ENCODE measurements at places on chromosomes 13 and 19.

DNA sequence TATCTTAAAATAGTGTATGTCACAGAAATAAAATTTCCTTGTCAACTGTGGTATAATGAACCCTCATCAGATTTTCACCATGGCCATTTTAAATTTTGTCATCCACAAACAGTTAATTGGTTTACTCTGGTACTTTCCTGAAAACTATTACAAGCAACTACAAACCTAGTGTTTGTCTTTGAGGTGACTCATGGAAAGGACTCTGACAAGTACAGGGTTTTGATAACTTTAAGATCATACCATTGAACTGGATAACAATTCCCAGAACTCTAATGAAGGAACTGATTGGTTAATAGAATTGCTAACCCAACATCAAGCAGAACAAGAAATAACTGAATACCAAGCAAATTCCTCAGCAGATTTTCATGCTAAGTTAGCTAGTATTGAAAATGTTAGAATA is 237.7 kb upstream of the IPO5 start:
- DNase-seq = no peak

- no peak for DNase-seq
Measured at GRCh38 chr19:15555021-15555420, 46.7 kb downstream of the CYP4F22 start.

- DNase-seq = no peak
Measured at GRCh38 chr19:38921420-38922274, 8.9 kb downstream of the SARS2 start.

- no peak for DNase-seq
Measured at GRCh38 chr13:76350399-76350798, 535.8 kb downstream of the KCTD12 start.

DNA sequence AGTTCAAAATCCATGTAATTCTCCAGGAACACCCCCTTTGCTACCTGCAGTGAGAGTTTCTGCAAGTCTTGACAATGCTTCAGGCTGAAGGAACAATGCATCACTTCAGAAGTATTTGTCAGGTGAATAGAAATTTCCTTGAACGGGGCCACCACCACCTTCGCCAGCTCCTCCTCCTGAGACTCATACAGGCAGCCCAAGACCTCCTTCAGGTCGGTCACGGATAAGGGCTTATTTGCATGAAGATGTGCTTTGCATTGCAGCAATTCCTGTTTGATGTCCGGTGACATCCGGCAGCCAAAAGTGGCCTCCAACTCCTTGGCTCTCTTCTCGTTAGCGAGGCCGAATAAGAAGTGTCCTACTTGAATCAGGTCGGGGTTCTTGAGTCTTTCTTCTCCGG is 8.4 kb downstream of the NLRP7 start:
- no peak for DNase-seq

- DNase-seq = peak; percentile 5
Measured at GRCh38 chr13:112722433-112723263, 32.8 kb downstream of the ATP11A start.

- DNase-seq = no peak
Measured at GRCh38 chr13:114298866-114299265, 15.4 kb upstream of the CHAMP1 start.

DNA sequence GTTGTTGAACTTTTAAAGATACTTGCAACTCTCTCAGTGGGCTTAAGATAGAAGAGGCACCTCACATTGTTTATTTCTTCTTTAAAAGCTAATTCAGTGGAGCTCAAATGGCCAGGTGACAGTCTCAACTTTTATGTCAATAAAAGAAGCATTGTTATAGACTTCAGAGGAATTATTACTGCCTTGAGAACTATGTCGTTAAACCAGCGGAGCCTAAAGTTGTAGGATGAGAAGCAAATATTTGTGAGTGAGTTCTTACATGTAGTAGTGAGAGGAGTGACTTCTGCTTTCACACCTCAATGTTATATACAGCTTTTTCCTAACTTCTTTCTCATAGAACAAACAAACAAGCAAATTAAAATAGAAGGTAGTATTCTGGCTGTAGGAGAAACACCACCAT is 31.2 kb upstream of the DGKH start:
- DNase-seq = no peak

DNA sequence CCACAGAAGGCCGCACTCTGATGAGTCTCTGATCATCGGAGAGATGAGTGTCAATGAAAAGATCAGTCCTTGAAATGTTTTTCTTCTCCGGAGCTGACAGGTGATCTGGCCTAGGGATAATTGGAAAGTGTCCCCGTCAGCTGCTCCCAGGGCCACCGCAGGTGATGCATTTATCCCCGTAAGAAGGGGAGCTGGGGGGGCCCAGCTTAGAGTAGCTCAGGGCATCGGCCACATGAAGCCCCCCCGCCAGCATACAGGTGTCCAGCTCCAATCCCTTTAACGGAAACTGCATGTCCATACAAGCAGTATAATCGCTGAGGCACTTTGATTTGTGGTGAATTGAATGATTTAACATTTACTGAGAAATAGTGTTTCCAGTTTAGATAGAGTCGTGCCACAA is 27.7 kb downstream of the ATP4B start:
- no peak for DNase-seq

DNA sequence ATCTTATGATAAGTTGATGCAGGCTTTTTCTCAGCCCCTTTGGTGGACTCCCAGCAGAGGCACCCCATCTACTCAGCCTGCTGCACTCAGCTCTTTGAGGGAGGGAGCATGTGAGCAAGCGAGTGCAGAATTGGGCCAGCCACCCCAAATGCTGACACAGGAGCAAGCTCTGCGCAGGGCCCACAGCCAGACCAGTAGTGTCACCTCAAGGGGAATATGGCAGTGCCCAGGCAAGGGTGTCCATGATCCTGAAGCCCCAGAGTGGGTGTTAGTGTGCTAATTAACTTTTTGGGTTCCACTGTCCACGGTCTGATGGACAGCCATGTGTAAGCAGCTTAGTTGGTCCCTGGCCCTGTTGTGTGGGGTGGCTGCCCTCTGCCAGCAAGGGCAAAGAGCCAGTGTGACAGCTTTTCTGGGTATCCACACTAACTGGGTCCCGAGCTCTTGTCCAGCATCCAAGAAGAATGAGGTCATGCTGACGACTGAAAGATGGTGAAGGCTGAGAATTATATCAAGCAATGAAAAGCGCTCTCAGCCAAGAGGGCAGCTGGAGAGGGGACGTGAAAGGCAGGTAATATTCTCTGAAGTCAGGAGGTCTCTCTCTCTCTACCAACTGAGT is 898.3 kb upstream of the PCDH9 start:
- DNase-seq = no peak

GRCh38 chr19:48194041-48194843 is 23.8 kb downstream of the ZSWIM9 start:
- DNase-seq = no peak

DNA sequence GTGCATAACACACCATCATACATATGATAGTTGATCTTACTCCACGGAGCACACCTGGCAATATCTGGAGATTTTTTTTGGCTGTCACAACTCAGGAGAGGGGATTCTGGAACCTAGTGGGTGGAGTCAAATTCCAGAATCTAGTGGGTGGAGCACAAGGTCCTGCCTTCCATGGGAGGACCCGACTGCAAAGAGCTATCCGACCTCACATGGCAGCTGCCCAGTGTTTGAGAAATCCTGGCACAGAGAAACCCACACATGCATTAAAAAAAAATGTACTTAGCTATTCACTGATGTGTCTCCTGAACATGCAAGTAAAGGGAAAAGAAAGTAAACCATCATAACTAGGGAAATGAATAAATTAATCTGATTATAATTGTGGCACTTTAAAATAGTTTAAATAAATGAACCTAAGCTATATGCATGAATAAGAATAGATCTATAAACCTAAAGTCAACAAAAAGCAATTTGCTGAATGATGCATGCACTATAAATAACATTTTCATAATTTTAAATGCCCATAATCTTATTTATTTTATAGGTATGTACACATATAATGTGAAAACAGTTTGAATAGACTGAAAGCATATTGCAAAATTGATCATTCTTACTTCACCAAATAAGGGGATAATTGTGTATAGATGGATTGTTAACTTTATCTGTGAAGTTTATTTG is 300.3 kb downstream of the MYO16 start:
- no peak for DNase-seq

DNA sequence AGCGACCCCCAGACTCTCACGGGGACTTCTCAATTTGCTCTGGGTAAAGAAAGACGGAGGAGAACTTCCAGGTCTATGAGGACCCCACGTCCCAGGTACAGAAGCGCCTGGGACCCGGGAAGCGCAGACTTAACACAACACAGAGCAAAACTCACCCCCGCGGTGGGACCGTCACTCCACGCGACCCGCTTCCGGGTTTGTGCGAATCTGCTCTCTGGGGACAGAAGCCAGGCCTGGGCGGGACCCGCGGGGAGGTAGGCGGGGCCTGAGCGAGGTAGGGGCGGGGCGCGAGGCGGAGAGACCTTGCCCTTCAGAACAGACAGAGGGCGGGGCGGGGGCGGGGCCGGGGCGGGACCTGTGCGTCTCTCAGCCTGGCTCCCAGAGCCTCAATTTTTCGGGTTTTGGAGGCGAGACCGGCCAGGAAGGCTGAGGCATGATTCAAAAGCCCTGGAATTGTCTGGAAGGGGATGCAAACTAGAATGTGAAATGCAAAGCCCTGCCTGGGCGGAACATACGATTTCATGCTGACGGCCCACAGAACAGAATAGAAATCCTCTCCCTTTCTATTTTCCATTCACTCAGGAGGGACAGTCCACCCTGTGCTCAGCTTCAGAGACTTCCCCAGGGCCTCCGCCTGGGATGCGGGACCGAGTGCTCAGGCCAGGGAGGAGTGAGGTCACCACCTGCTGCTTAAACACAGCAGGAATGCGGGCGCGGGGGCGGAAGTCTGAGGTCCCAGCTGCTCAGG is 19.3 kb upstream of the ZNF888 start:
- peak; percentile 91 for DNase-seq

- DNase-seq = no peak
Measured at GRCh38 chr13:35832551-35832950, 298.6 kb downstream of the DCLK1 start.

DNA sequence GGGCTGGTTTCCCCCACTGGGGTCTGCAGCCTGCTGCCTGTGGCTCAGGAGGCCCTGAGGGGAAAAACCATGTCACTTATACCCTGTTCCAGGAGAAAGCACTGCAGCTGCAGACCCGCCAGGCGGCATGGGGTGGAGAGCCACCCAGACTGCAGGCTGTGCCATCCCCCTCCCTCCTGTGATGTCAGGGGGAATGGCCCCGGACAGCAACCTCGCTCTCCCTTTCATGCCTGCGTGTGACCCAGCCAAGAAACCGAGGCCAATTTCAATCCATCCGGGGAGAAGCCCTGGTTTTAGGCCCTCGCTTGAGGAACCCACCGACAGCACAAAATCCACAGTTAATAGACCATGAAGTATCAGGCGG is 37.2 kb upstream of the MATK start:
- DNase-seq = no peak

DNA sequence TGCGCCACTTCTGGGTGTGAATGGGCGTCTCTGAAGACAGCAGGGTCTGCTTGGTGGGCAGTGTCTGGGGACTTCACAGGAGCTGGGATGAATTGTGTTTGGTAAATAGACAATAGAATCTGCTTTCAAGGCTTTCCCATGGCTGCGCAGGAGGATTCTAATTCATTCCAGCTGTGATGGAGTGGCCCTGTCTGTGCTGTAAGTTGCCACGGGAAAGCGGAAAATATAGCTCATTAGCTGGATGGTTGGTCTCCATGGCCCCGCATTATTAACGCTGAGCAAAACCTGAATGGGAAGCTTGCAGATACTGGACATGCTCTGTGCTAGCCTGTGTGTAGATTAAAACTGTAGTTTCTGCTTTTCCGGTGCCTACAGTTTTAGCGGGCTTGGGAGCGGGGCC is 15.6 kb upstream of the C1QTNF9 start:
- no peak for DNase-seq

DNA sequence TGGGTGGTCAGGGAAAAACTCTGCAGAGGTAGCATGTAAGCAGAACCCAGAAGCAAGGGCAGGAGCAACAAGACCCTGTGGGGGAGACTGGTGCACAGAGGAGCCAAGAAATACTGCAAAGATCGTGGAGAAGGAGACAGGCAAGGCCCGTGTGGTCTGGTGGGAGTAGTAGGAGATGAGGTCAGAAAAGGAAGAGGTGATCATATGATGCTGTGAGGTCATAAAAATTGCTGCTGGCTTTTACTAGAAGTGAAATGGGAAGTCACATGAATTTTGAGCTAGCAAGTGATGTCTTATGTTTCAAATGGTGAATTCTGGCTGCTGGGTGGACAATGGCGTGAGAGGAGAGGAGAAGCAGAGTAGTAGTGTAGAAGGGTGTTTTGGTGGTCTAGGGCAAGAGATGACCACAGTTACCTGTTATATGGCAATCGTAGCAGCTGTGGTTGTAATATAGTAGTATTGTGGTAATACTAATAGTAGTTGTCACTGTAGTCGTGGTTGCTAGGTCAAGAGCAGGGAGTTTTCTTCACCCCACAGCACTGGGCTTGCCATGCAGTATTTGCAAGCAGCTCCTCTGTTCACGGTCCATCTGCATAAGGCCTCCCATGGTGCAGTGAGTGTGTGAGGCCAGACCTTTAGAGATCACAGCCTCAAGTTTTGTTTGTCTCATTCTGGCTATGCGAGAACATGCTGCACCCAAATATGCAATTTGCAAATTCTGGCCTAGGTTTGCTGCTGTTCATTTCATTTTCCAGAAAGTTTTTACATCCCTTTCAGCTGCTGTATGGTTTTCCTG is 205.0 kb downstream of the TSHZ3 start:
- DNase-seq = no peak

DNA sequence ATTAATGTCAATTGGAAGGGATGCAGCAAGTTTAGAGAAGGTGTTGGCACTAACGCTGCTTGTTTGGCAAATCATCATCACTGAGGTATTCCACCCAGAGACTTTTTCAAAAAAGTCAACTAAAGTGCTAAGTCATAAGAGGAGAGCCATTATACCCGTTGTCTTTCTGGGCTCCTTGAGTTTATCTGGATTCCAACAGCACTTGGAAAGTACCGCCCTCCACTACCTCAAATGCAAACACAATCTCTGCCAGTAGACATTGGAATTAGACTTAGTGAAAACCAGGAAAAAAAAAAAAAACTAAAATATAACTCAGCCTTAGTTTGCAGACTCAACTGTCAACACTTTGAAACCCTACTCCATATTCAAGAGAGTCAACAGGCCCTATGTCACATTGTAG is 266.0 kb downstream of the ITGBL1 start:
- DNase-seq = no peak

DNA sequence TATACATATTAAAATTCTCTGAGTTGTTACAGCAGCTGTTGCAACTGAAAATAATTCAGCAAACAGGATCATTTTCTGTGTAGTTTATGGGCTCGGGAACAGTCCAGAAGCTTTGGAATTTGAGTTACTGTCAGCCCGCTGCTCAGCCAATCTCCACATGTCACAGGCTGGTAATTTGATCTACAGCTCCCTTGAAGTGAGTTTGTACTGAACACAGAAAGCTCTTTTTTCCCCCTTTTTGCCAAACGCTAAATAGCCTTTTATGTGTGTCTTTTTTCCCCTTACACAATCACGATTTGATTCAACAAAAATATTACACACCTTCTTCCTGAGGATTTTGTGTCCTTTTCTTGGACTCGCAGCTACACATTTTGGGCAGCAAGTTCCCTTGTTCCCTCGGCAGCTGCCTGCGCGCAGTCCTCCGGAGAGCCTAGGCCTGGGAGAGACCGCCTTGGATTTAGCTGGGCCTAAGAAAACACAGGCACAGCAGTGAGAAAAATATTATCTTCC is 371.4 kb downstream of the KCNRG start:
- no peak for DNase-seq

- no peak for DNase-seq
Measured at GRCh38 chr19:29044037-29044436, 168.9 kb downstream of the UQCRFS1 start.
